ENCODE measurements at places on chromosomes 16 and 17.

DNA sequence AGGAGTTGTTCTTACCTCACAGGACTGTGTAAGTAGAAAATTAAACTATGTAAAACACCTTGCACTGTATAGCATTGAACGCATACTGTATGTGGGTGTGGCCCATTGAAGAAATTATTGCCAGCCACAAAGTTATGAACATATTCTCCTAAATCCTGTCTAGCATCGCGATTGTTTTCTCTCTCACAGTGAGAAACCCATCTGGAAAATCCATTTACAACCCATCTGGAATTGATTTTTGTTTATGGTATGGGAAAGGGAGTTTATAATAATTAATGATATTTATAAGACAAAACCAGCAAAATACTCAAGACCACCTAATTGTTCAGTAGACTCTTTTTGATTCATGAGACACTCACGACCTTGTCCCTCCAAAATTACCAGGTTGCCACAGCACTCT lies 22.1 kb upstream of the MON1B start:
- DNase-seq: no peak

DNA sequence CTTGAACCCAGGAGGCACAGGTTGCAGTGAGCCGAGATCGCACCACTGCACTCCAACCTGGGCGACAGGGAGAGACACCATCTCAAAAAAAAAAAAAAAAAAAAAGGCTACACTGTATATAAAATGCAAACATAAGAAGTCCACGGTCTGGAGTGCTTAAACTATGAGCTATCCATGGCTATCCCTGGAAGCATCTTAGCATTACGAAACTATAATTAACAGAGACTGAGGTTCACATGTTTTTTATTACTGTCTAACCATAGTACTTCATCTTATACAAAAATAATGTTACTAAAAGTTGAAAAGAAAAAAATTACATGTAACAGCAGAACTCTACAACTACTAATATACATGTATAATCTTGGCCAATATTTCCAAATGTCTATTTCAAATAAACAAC lies 32.8 kb downstream of the HELZ start:
- no peak for DNase-seq

DNA sequence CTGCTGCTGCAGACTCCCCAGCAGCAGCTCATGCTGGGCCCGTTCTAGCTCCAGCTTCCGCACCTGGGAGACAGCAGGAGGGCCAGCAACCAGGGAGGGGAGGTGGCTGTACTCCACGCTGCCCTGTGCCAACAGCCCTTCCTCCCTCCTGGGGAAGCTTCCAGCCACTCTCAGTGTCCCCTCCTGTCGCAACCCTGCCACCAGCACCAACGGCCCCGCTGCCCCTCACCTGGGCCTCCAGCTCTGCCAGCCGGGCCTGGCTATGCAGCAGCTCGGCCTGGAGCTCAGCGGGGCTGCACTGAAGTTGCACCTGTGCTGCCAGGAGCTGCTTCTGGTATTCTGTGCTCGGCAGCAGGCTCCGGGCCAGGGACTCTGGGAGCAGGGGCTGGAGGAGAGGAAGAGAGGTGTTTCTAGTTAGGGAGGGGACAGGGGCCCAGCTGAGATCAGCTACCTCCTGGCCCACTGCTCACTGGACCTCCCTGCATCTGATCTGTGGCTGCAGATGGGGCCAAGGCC lies 15.4 kb upstream of the MRPL38 start:
- no peak for DNase-seq

- no peak for DNase-seq
Measured at GRCh38 chr16:19829844-19830692, 54.6 kb downstream of the GPRC5B start.

DNA sequence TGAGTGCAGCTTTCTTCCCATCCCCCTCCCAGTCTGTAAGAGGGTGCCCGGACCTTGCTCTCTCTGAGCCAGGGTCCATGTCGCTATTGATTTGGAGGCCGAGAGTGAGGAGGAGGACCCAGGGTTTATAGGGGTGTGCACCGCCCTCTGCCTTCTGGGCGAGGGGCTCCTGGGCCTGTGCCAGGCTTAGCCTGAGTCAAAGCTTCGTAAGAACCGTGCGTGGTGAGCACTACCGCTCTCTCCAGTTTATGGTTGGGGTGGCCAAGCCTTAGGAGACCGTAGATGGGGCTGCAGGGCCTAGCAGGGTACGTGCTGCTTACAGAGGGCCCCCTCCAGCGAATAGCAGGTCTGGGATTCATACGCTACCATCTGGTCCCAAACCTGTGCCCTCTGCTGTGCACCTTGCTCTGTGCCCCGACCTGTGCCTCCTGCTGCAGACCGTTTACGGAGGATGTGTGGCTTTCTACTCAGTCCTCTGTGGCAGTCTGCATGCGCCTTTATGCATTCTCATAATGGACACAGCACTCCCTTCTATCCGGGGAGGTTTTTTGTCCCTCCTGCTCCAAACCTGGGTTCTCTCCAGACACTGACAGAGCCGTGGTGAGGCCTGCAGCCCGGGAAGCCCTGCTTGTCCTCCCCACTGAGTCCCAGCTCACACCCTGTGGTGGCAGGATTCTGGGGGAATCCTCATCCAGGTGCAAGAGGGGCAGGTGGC lies 54.7 kb downstream of the PGS1 start:
- DNase-seq: no peak

DNA sequence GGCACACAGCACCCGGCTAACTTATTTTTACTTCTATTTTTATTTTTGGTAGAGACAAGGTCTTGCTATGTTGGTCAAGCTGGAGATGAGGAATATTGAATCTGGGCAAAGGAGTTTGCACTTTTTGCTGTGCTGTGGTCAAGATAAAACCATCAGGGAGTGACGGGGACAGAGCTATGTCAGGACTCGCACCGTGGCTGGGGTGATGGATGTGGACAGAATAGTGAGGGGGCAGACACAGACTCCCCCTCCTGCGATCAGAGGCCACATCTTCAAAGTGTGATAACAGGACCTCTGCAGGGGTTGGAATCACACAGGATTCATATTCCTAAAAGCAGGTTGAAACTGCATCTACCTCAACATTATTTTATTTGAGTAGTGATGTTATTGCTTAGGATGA lies 25.6 kb downstream of the IL21R start:
- DNase-seq: no peak

GRCh38 chr16:80958284-80958683 lies 48.4 kb downstream of the CMC2 start:
- no peak for DNase-seq

DNA sequence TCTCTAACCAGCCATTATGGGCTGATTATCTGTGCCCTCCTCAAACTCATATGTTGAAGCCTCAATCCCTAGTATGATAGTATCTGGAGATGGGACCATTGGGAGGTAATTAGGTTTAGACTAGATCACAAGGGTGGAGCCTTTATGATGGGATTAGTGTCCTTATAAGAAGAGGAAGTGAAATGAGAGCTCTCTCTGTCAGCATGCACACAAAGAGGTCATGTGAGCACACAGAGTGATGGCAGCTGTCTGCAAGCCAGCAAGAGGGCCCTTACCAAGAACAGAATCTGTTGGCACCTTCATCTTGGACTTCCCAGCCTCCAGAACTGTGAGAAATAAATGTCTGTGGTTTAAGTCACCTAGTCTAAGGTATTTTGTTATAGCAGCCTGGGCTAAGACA lies 101.9 kb downstream of the PCTP start:
- DNase-seq: no peak

GRCh38 chr16:90019543-90020259 lies 445 bp upstream of the DBNDD1 start:
- no peak for DNase-seq

DNA sequence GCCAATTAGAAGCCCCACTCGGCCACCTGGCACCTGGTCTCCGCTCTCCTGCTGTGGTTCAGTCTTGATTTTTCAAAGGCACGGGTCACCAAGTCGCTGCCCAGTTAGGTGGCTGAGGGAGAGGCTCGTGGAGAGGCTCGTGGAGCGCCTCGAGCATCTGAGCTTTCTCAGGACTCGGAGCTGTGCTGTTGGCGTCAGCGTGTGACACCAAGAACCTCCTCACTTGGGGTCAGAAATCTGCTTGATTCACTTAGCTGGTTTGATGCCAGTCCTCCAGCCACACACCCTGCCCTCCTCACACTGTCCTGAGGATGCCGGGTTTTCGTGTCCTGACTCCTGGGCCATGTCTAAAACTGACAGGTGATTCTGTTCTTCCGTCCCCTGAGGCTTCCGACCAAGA lies 82.6 kb downstream of the SOCS1 start:
- DNase-seq: no peak

DNA sequence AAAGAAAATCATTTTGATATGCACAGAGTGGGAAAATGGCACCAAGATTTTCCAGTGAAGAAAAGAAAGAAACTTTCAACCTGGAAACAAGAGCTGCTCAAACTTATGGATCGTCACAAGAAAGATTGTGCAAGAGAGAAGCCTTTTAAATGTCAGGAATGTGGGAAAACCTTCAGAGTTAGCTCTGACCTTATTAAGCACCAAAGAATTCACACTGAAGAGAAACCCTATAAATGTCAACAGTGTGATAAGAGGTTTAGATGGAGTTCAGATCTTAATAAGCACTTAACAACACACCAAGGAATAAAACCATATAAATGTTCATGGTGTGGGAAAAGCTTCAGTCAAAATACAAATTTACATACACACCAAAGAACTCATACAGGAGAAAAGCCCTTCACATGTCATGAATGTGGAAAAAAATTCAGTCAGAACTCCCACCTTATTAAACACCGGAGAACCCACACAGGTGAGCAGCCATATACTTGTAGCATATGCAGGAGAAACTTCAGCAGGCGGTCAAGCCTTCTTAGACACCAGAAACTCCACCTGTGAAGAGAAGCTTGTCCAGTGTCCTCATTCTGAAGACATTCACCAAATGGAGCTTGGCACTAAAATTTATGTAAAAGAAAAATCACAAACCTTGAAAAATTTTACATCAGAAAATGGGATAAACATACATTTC lies 12.2 kb downstream of the ZNF75A start:
- no peak for DNase-seq

GRCh38 chr17:41621916-41622315 lies 2.5 kb downstream of the KRT17 start:
- no peak for DNase-seq

- no peak for DNase-seq
Measured at GRCh38 chr16:68719993-68720489, 17.1 kb upstream of the CDH1 start.

DNA sequence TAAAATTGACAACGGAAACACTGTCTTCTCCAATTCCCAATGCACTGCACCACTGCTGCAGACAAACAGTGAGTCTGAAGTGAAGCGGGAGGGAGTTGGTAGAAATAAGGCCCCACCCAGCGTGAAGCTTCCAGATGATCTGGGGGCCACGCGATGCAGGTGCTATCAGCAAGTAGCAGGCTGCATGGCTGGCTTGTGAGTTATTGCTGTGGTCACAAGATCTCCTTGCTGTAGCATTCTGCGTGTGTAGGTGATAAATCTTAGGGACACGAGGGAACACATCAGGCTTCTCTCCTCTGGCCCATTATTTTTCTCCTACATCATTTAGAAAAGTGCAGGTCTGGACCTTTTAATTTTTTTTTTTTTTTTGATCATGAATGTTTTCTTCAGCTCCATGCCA lies 407.6 kb downstream of the TMEM114 start:
- DNase-seq: no peak

GRCh38 chr17:5236938-5237540 lies 2.4 kb upstream of the SCIMP start:
- DNase-seq: no peak

DNA sequence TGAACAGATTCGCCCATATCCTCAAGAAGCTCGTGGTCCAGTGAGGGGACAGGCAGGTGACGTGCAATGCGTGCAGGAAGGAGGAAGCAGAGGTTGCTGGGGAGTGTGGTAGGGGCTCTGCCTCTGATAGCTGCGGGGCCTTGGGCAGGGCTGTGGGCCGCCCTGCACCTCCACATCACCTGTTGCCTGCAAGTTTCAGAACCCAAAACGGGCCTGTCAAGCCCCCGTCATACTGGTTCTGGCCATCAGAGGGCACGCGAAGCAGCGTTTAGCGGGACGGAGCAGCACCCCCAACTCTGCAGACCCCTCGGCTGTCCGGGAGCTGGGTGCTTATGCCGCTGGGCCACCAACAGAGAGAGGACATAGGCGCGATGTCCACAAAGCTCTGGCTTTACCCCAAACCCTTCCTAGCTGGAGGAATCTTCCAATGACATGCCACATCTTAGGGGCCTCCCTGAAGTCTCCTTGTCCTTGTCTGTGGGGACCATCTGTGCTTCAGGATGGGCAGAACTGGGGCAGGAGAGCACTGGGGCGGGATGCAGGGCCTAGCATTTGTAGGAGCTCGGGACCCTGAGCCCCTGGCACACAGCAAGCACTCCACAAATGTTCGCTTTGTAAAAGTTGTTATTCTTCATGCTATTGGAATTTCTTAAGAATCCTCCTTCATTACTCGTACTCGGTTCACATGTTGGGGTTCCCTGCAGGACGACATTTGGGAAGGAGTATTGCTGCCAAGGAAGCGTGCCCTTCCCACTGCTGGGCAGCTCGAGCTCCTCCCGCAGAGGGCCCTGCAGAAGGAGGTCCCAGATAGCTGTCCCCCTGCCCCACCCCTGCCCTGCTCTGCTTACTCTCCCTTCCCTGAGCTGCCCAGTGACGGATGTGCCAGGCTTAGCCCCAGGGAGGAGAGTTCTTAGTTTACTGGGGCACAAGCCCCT lies 64.3 kb downstream of the CNGB1 start:
- no peak for DNase-seq

DNA sequence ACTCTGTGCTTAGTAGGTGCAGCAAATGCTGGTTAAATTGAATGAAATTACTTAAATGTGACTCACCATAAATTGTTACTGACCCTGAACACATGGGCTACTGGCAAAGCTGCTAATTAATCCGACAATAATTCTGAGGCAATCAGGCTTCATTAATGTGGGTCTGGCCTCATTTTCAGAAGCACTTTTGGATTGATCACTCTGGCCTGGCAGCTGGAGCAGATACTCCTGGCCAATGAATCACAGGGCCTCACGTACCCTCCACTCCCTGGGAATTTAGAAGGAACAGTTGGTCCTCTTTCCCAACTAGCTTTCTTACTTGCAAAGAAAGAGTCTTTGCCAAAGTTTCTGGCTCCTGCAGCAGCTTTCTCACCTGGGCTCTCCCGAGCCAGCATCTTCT lies 162.0 kb upstream of the ZKSCAN2 start:
- no peak for DNase-seq

GRCh38 chr17:1030684-1031532 lies 34.0 kb downstream of the TIMM22 start:
- DNase-seq: no peak

GRCh38 chr17:44862278-44862914 lies 14.7 kb downstream of the HIGD1B start:
- DNase-seq: no peak

DNA sequence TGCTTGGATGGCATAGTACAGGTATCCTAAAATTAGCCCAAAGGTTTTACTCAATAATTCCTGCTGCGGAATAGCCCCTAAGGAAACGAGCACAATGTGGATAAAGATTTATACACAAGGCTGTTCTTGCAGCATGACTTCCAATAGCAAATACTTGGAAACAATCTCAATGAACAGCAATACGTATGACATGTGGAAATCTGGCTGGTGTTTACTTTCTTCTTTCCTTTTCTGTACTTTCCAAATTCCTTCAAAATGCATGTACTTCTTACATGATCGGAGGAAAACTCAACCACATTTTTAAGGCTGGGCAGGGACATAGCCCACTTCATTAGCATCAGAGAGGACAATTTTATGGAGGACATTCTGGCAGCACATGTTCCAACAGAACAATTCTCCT lies 86.6 kb downstream of the C16orf95 start:
- no peak for DNase-seq
